ENCODE measurements at places on chromosomes 4 and X.
A peak's percentile ranks its signal among the peaks of the same experiment; 100 is the strongest.

- no peak for DNase-seq
Observed at GRCh38 chrX:107760304-107761077, 15.1 kb downstream of the TSC22D3 start.

DNA sequence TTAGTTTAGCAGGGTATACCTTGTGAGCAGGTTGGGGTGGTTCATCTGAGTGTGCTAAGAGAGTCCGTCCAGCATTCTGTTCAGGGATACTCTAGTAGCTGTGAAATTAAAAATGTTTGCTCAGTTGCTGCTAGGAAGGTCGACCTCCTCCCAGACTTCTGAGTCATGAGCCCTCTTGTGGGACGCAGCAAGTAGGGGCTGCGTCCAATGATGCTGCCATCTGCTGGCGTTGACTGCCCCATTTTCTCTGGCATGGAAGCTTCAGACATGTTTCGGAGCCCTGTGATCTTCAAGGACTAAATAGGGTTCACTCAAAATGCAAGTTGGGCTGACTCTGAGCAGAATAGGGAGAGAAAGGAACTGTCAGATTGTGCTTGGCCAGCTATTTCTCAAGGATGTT, 201.0 kb upstream of the ARSJ start:
- DNase-seq: peak; percentile 38

GRCh38 chr4:73944061-73944875, 37.6 kb downstream of the PF4 start:
- no peak for DNase-seq

DNA sequence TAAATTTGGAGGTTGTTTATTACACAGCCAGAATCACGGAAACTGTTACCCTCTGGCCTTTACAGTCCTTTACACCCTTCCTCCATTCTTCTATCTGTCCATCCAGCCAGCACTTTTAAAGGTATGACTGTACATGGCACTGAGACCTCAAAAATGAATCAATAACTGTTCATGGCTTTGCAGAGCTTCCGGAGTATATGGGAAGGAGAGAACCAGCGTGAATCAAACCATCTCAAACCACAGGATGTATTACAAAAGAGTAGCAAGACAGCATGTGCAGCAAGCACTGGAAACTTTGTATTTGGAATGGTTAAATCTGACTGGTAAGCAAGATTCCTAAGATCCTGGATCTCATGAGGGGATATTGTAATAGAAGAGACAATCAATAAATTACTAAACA, 228.5 kb upstream of the CASK start:
- peak; percentile 48 for DNase-seq

- peak; percentile 99 for DNase-seq
Observed at GRCh38 chr4:158671915-158672806, at the start of gene ETFDH. Gene ETFDH, plus strand, starts transcription at chr4:158672296. Its CDS starts 161 bp downstream, at chr4:158672457.
